ENCODE measurements at places on chromosomes 7 and 10.

DNA sequence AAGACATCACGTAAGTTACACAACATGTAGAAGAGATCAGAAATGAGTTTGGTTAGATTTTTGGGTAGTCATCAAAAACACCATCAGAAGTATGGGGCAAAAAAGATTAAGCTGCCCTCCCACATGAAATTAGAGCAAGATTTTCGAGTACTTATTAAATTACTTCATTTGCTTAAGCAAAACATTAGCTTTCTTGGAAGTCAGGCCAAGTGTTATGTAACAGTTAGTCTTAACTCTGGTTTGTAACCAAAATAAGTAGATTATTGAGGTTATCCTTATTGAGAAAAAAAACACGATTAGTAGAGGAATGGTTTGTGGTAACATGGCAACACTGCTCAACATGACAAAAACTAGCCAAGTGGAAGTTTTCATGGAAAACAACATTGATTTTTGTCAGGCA is 37.9 kb downstream of the HBP1 start:
- no peak for DNase-seq

DNA sequence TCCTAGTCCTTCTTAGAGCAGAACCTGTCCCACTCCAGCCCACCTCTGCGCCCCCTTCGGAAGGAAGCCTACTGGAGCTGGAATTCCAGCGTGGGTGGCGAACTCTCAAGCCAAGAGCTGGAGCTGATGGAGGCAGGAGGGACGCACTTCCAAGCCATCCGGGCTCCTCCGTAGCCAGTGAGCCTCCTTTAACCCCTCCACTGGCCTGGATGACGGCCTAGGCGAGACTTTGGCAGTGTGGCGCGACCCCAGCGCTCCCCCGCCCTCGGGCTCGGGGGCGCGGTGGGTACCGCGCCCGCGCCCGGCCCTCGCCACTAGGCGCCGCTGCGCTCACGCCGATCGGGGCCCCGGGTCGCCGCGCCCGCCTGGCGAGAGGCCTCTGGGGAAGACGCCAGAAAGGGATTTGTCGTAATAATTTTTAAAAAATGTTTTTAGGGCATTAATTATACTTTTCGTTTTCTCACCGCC is 5.1 kb upstream of the EMX2 start:
- DNase-seq: no peak

- no peak for DNase-seq
Observed at GRCh38 chr7:589781-590575, 70.3 kb upstream of the PDGFA start.

DNA sequence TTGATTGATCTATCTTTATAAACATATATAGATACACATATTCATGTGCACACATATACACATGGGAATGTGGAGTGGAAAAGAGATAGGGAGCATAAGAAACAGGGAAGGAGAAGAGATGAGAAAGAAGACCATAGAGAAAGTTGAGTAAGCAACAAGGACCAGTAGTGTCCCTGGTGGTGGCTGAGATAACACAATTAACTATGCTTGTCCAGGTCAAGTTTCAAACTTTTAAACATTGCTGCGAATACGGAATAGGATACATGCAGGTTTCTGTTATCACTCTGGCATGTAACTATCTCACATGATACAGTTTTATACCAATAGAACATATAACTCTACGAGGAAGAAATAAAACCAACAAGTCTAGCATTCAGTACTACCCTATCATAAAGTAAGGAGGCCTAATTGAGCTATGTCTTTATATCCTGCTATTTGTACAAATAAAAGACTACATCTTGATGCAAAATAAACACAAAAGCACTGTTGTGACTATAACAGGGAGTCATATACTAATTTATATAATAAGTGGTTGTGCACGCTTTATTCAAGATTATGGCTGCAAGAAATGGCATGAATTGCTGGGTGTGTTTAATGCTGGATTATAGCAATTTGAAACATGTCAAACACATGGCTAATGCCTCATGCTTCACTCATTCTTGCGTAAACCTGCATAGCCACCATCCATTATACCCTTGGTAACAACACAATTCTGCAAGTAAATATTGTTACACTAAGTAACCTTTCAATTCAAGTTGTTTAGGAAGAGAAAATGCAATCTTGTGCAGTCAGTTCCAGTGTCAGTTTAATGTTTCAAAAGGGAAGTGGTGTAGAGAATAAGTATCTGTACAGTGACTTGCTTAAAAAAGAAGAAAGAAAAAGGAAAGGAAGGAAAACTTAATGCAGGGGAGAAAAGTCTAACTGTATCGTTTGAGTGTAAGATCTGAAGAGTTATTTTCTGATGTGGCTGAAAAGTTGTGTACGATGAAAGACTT is 8.2 kb downstream of the FOXP2 start:
- no peak for DNase-seq

DNA sequence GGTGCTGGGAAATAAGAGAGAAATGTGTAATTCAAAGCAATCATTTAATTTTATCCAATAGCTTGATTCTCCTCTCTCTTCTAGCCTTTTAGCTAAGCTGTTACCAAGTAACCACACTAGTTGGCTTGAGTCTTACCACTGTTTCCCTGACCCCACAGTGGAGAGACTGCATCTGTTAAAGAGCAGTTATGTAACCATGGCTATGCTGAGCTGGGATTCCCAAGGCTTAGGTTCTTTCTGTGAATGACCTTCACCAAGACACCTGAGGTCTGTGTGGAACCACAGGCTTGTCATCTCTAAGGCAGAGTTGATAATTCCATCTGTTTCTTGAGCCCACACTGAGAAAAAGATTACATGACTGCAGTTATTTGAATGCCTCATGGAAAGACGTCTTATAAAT is 47.7 kb upstream of the ATRNL1 start:
- DNase-seq: no peak

- DNase-seq: no peak
Observed at GRCh38 chr7:146876411-146876810, 759.8 kb downstream of the CNTNAP2 start.

DNA sequence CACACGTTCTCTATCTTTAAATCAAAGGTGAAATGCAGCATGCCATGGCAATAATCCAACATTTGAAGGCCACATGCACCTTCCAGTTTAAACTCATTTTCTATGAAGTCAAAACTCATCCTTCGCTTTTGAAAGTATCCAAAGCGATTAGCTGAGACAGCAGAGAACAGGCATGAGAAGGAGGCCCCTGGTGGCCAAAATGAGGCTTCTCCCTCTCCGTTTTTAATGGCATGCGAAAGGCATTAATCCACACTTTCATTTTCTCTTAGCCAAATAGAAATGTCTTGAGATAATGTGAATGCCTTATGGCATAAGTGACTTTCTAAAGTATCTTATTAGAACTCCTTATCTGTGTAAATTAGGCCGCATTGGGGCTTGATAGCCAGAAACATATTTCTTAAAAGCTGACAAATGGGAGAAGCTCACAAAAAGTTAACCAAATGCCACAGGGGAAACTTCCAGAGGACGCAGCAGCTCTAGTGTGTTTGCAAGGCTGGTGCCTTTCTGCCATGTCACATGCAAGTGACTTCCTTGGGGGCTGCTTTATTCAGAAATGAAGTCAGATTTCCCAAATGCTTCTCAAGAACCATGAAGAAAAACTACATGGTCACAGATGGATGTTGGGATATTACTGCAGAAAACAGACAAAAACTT is 1189.6 kb downstream of the SORCS1 start:
- no peak for DNase-seq

- DNase-seq: no peak
Observed at GRCh38 chr7:18505870-18506460, 10.4 kb downstream of the HDAC9 start.

- no peak for DNase-seq
Observed at GRCh38 chr7:29255199-29255878, 60.8 kb downstream of the CHN2 start.

GRCh38 chr7:122304996-122305421 is 459 bp upstream of the FEZF1 start:
- no peak for DNase-seq

- no peak for DNase-seq
Observed at GRCh38 chr10:116444527-116445142, 17.0 kb downstream of the PNLIPRP3 start.

DNA sequence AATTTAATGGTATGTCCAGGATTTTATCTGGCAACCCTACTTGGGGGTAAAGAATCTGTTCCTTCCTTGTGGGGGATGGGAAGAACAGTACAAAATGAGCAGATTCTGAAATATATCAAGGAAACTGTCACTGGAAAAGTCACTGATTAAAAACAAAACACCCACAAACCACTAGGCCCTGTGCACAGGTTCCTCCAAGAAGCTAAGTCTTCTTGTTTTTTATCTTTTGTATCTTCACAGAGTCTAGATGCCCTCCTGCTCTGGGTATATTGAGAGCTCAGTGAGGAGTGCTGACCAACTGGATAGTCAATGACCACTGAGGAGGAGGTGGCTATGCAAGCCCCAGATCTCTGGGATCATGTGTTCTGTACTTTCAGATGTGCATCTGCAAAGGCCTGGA is 86.8 kb upstream of the ANKRD1 start:
- DNase-seq: no peak

DNA sequence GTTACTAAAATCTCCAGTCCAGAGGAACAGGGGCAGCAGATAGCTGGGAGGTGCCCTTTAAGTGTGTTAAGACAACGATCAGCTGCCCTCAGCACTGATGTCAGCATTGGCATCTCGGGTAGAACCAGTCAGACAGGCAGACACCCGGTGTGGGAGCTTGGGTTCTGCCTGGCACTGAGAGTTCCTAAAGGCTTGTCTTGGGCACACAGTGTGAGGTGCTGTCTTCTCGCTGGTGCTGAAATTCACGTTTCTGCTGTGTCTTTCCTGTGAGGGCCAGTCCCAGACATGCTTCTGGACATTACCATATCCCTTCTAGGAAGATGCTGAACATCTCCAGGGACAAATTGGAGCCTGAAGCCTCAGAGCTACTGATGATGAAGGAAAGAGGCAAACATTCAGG is 156.2 kb downstream of the DNAJB6 start:
- no peak for DNase-seq

DNA sequence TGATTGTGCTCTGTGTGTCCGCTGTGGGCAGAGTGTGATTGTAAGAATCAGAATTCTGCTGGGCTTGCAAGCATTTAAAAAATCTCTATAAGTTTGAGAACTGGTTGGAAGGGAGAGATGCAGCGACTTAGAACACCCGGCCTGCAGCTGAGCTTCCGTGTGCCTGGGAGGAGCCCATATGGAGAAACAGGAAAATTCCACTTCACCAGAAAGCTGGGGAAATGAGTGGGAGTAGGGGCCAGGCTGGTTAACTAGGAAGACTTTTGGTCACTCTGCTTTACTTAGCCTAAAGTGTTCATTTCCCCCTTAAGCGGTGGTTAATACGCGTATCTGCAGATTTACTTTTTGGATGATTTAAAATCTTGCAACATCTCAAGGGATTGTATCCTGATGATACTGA is 72.2 kb downstream of the TCF7L2 start:
- no peak for DNase-seq

DNA sequence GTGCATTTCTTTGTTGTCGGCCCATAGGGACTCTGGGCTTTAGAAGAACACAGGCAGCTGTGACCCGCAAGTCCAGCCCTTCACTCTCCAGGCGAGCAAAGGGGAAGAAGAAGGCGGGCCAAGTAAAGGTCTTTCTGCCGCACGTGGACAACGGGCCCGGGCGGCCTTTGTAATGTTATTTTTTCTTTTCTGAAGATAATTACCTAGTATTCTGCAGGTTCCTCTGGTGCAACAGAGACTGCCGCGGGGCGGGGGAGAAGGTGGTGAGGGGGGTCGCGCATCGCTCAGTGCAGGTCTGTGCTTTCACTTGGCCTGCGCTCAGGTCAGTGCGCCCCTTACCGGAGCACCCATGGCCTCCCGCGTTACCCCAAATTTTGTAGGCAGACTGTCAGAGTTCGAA is 7.1 kb upstream of the TBX20 start:
- DNase-seq: no peak

DNA sequence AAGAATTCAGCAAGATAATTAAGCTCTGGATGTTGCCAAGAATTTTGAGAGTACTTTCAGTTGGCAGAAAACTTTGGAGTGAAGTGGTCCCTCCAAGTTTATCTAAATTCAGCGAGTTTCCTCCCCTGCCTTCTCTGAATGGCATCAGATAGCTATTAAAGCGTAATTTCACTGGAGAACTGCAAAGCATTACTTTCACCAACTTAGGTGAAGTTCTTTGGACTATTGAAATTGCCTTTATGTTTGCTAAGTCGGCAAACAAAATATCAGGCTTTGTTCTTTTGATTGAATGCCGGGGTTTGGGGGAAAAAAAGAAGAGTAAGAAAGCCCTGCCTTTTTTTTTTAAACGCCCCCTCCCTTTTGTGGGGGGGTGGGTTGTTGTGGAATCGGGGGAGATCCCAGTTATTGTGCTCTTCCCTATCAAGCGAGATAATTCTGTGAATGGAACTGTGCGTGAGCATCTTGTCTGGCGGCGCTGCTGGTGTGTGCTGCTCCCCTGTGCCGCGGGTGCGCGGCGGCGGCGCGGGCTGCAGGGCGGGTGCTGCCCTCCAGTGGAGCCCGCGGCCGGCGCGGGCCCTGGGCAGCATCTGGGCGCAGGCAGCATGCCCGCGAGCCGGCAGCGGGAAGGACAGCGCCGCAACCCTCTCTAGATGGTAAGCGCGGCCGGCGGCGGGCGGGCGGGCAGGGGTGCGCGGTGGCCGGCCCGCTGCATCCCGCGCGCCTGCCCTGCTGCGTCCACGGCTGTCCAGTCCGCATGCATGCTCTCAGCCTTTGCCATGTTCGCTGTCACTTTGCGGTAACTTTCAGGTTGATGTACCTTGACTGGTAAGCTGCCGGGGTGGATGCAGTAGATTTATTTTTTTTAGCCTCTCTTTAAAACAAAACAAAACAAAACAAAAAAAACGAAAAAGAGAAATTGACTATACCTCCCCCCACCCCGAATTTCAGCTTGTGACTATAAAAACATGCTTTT is 176.5 kb downstream of the TCF7L2 start:
- peak; percentile 4 for DNase-seq

DNA sequence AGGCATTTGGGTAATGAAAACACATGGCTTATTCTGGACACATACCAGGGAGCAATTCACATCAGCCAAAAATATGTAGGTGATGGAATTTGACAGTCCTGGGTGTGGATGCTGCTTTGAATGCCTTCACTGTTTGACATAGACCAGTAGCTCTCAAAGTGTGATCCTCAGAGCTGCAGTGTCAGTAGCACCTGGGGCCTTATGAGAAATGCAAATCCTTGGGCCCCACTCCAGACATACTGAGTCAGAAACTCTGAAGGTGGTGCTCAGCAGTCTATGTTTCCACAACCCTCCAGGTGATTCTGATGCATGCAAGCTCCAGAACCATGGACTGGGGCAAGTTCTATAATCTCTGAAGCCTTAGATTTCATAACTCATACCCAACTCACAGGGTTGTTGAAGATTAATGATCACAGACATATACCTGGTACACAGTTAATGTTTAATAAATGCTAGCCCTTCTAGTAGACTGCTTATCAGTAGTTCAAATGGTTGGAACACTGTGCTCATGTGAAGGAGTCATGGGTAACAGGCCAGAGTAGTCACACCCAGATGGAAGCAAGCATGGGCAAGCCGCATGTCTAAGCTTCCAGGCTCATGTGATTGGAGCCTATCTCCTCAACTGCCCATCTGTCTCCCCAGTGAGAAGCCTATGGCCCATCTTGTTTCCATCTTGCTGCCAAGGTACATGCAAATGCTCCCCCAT is 715.7 kb downstream of the GRID1 start:
- DNase-seq: no peak

All from activated gamma-delta T cell treated with anti-CD3 and anti-CD28 coated beads, Interleukin-2, amount 50 U/mL, for 16 hours (primary cell).